Dermis blood vessel endothelial cell (primary cell): ENCODE measurements at places on chromosomes 1 and 21.

DNA sequence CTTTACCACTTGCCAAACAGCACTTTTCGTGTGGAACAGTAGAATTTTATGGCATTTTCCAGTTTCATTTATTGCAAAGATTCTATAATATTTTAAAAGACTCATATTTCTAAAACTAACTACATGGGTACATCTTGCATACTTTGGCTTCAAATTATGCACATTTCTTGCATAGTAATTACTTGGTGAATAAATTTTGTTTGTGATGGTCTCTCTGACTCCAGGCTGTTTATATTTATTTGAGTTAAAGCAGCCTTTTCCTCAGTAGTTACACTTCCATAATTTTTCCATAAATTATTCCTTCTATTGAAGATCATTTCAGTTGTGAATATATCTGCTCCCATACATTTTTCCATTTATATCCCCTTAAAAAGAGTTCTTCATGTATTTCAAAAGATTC lies 6.9 kb upstream of the NHLH2 start:
- DNase-seq: no peak

- DNase-seq: no peak
Measured at GRCh38 chr1:178323067-178323466, 173.7 kb downstream of the CLEC20A start.

GRCh38 chr1:201186192-201186591 lies 4.4 kb upstream of the IGFN1 start:
- no peak for DNase-seq

DNA sequence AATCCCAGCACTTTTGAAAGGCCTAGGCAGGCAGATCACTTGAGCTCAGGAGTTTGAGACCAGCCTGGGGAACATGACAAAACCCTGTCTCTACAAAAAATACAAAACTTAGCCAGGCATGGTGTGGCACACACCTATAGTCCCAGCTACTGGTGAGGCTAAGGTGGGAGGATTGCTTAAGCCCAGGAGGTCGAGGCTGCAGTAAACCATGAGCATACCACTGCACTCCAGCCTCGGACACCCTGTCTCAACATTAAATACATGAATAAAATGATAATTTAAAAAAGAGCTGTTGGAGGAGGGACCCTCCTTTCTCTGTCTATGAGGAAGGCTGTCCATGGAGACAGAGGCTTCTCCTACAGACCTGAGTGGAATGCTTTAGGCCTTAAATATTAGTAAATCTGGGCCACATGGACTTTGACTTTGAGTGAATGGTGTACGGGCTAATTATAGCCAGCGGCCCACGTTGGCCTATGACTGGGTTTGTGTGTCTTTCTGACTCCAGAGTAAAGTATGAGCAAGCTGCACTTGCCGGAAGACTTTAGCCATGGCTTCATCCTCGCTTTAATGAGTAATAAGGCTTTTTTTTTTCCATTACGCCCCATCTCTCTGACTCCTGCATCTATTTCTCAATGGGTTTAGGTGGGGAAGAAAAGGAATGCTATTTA lies 21.3 kb downstream of the RAB3B start:
- no peak for DNase-seq

DNA sequence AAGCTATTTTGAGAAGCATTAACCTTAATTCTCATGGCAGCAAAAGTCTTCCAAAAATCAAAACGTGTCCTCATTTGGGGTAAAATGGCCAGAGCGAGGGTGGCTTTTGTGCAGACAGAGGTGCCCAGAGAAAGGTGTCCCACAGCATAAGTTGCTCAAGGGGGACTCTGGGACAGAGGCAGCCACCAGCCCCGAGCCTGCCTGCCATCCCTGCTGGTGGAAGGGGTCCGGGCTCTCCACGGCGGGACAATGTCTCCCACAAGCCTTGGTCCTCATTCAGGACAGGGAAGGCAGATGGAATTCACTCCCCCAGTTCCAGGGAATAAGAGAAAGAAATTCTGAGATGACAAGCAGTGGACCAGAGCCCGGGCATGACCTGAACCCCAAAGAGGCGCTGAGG lies 12.6 kb upstream of the ARHGEF16 start:
- no peak for DNase-seq

GRCh38 chr1:170669107-170669445 lies 5.1 kb downstream of the PRRX1 start:
- no peak for DNase-seq
